ENCODE measurements at places on chromosomes 1 and 21.

DNA sequence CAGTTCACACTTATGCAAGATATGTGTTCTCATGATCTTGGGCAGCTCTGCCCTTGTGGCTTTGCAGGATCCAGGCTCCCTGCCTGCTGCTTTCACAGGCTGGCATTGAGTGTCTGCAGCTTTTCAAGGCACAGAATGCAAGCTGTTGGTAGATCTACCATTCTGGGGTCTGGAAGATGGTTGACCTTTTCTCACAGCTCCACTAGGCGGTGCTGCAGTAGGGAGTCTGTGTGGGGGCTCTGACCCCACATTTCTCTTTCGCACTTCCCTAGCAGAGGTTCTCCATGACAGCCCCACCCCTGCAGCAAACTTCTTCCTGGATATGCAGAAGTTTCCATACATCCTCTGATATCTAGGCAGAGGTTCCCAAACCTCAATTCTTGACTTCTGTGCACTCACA is 500.5 kb downstream of the BRINP3 start:
- DNase-seq: no peak

- no peak for DNase-seq
These were observed 31.3 kb upstream of the TRIM67 start for GRCh38 chr1:231130544-231130943.

GRCh38 chr1:236689713-236690569 is 3.6 kb downstream of the ACTN2 start:
- no peak for DNase-seq

GRCh38 chr1:157659576-157660247 is 40.9 kb downstream of the FCRL3 start:
- no peak for DNase-seq

GRCh38 chr1:228226956-228227791 is 19.3 kb downstream of the OBSCN start:
- DNase-seq: peak; percentile 9

GRCh38 chr1:64315402-64315801 is 112.0 kb downstream of the UBE2U start:
- no peak for DNase-seq

DNA sequence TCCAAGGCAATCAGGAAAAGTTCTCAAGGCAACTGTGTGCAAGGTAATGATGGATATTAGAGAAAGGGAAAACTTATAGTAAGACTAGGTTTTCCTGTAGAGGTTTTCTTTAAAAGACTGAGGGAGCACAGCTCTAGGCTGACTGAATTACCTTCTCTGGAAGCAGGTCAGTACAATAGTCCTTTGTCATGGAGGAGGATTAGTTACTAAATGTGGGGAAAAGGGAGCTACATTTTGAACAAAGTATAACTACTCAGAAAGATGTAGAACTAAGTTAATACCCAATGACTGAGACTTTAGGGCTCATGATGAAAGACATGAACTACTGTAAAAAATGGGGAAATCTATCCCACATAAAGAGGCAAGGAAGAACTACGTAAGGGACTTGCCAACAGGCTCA is 148.6 kb upstream of the HP1BP3 start:
- DNase-seq: no peak

DNA sequence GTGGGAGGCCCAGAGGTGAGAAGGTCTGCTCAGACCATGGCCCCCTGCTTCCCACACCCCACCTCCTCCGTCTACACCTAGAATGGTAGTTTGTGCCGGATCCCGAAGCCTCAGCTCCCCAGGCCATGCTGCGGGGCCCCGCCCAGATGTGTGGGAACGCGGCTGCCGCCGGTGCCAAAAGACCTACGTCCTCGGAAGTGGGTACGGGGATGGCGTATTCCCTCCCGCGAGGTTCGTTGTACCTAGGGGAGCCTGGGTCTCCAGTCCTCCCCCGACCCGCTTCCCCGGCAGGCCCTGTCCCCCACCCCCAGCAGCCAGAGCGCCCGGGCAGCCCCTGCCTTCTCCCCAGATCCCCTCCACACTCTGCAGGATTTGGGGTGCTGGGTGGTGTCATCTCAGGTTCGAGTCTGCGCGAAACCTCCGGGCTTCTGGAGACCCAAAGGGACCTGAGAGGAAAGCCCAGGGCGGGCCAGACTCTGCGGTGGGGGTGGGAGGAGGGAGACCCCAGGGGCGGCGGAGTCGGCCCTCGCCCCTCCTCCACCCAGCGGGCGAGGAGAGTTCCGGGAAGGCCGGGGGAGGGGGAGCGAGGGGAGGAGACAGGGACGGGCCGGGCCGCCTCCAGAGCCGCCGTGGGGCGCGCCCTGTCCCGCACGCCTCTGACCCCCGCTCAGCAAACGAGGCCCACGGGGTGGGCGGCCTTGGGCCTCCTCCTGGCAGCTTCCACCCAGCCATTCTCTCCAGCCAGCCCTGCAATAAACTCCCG is 6.2 kb upstream of the PRDM16 start:
- DNase-seq: no peak

DNA sequence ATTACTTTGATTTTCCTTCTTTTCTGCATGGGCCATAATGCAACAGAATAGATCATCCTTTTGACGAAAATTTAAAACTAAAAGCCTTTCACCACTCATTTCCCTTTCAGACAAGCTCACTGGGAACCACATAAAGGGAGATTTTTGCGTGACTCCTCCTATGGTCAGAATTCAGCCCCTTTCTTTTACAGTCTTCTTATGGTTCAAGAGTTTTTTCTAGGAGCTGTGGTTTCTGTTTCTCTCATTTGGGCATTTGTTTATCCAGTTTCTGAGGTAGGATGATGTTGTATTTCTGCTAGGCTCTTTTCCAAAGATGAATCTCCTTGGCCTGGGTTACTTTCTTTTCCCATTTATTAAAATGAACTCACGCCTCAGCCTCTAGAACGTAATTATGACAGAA is 16.9 kb downstream of the RGS1 start:
- no peak for DNase-seq

DNA sequence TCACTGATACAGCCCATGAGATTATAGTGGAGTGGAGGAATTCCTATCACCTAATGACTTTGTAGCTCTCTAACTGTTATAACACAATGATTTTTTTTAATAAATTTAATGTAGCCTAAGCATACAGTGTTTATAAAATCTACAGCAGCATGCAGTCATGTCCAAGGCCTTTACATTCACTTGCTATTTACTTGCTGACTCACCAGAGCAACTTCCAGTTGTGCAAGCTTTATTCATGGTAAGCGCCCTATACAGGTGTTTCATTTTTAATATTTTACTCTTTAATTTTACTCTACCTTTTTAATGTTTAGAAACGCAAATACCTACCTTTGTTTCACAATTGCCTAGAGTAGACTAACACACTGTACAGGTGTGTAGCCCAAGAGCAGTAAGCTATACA is 1652.2 kb downstream of the BRINP3 start:
- no peak for DNase-seq

DNA sequence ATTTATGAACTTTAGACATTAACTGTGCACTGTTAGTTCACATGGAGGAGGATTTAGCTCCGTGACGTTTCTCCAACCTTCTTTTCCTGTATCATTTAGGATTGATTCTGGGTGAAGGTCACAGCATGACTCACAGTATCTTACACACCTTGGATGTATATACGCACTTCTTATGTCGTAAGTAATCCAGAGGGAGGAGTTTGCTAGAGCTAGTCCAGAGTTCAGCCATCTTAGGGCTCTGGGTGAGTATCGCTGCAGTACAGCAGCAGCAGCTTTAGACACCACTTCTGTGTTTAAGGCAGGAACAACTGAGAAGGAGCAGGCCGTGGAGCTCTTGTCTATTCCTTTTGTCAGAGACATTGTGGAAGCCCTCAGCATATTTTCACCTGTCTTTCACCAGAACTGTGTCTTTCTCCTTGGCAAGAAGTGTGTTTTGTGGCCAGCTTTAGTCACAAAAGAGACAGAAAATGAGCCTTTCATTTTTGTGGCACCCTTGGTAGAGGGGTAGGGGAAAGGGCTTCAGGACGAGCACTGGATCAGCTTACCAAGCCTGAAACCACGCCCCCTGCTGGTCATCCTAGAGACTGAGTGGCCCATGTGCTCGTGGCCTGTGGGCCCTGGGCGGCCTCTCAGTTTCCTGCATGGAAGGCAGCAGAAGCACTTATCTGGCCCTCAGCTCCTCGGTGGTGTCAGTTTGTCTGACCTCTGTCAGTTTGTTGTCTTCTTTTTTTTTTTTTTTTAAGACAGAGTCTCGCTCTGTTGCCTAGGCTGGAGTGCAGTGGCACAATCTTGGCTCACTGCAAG is 64.0 kb downstream of the ADARB1 start:
- DNase-seq: peak; percentile 73

- no peak for DNase-seq
These were observed 39.0 kb downstream of the SETD4 start for GRCh38 chr21:36021251-36021837.

DNA sequence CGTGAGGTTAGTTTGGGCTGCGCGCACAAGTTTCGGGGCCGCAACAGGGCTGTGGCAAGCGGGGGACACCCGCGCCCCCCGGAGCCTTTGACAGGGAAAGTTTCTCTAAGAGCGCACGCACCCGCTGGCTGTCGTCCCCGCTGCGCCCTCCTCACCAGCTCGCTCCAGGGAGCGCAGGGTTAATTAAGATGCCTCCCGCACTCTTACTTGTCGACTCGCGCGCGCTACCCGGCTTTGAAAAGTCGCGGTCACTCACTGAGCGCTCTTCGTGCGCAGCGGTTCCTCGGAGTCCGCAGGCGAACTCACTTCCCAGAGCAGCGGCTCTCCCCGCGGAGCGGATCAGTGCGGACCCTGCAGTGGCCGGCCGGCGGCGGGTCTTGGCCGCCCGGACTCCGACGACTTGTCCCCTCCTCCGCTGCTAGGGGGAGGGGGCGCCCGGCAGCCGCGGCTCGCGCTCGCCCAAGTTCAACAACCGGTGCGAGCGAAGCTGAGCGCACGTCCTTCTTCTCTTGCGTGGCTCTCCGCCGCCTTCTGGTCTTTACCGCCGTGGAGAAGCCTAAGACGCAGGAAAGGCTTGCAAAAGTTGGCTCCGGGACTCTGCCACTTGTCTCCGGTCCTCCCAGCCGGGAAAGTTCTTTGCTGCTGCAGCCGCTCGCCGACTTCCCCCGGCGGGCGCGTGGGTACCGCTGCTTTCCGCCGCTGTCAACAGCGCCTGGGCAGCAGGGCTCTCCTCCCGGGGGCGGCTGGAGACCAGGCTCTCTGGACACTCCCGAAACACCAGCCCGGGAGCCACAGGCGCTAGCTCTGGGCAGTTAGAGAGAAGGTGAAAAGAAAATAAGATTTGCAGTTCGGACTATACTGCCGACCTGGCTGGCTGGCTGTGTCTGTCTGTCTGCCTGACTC is 506 bp downstream of the JUN start:
- no peak for DNase-seq

- DNase-seq: no peak
These were observed at the start of gene APCS for GRCh38 chr1:159587461-159587951. TSS of gene APCS (plus strand) at chr1:159587826. CDS start at chr1:159587922, 96 bp downstream.

DNA sequence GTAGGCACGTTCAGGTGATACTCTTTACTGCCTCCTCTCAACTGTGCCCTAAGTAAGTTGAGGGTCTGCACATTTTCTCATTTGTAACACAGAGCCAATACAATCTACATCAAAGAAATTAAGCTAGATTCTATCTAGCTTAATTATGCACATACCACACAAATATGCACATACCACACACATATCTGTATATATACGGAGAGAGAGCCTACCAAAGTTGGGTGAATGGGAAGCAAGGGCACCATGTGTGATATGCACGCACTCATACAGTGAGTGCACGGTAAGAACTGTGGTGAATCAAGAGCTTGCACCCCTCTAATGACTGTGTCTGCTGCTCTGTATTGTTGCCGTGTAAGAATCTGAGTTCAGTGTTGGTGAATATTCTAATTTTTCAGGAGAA is 314.9 kb downstream of the ZNF326 start:
- DNase-seq: no peak

DNA sequence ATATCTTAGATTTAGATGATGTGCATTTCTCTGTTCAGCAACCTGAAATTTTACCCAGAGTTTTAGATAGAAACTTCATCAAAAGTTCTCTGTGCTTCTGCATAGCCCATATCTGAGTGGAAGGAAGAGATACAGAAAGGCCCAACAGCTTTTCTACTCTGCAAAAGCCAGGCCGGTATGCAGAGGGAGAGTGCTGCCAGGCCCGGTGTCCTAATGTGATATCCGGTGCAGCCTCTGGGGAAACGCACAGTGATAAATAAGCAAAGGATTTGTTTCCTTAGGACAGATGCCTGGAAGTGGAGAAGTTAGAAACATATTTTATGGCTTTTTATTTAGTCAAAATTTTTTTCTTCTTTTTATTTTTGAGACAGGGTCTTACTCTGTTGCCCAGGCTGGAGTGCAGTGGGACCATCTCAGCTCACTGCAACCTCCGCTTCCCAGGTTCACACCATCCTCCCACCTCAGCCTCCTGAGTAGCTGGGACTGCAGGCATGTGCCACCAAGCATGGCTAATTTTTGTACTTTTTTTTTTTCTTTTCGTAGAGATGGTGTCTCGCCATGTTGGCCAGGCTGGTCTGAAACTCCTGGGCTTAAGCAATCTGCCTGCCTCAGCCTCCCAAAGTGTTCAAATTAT is 145.8 kb downstream of the PATJ start:
- DNase-seq: no peak

- DNase-seq: no peak
These were observed 38.2 kb downstream of the PTPRC start for GRCh38 chr1:198677027-198677426.

- DNase-seq: no peak
These were observed 67.7 kb downstream of the GDAP2 start for GRCh38 chr1:117861694-117862093.

- no peak for DNase-seq
These were observed 80.0 kb downstream of the S1PR1 start for GRCh38 chr1:101316799-101317198.

DNA sequence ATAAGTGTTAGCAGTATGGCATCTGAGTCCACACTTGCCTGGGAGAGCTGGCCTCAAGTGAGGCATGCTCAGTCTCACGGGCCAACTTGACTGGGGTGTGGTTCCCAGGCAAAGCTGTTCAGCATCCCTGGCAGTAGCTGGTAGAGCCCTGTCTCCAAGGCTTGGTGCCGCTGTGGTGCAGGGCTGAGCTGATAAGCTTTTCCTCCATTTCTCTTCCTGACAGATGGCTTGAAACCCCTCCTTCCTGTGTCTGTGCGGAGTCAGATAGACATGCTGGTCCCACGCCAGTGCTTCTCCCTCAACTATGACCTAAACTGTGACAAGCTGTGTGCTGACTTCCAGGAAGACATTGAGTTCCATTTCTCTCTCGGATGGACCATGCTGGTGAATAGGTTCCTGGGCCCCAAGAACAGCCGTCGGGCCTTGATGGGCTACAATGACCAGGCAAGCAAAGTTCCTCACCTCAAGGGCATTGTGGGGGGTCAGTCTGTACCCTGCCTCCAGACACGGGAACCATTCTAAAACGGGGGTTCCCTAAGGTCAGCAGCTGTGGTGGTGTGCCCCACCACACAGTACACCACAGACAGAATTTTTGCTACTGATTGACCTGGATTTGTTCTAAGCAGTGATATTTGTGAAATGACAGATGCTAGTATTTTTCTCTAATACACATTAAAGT is 13.7 kb upstream of the MIIP start:
- DNase-seq: no peak

All from CD14-positive monocyte (primary cell).